ENCODE measurements at places on chromosomes 7 and 10.

- DNase-seq: no peak
These were observed 33.1 kb upstream of the ZNF518A start for GRCh38 chr10:96096958-96097357.

DNA sequence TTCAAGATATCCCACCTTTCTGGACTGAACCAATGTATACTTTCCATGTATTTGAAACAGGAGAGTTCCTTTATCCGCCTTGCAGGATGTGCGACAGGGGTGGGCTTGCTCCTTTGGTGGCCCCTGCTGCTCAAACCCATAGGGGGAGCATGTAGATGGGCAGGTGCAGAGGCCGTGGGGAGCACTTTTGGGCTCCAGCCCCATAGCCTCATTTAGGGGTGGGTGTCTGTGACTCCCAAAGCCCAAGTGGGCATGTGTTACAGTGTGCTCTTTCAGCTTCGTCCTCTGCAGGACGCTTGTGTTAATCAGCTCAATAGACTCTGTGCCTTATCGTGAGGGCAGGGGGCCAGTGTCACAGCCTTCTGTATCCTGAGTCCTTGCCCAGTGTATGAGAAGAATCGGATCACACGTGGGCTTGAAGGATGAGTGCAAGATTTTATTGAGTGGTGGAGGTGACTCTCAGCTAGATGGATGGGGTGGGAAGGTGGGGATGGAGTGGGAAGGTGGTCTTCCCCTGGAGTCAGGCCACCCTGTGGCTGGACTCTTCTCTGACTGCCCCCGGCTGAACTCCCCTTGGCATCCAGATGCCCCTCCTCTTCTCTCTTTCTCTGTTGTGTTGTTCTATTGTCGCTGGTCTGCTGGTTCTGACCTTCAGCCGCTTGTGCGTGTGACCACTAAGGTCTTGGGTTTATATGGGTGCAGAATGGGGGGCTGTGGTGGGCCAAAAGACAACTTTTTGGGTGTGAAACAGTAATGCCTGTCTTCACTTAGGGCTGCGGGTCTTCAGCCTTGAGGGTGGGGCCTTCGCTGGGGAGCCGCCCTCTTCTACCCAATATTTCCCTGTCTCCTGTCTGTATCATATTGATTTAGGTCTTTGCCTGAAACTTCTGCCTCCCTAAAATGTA, 262.2 kb downstream of the GLRX3 start:
- peak; percentile 35 for DNase-seq

- DNase-seq: peak; percentile 88
These were observed 1.3 kb downstream of the EGR2 start for GRCh38 chr10:62814756-62815380.

- DNase-seq: no peak
These were observed 78.6 kb downstream of the FAM53B start for GRCh38 chr10:124665558-124665957.

DNA sequence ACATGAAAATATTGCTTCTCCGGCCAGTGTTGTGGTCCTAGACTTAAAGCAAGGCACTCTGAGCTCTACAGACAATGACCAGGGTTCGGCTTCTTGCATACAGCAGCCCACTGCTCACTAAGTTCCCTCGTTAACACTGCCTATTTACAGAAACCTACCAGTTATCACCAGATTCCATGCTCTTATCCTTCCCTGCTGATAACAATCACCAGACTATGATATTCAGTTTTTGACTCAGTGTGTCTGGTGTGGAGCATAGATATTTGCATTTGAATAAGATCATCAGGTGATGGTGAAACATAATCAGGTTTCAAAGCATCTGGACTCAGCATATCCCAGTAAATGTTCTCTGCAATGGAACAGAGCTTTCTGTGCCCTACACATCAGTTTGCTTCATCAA, 182.3 kb downstream of the SNX13 start:
- DNase-seq: no peak

GRCh38 chr7:49670991-49671390, 102.4 kb upstream of the VWC2 start:
- DNase-seq: no peak

DNA sequence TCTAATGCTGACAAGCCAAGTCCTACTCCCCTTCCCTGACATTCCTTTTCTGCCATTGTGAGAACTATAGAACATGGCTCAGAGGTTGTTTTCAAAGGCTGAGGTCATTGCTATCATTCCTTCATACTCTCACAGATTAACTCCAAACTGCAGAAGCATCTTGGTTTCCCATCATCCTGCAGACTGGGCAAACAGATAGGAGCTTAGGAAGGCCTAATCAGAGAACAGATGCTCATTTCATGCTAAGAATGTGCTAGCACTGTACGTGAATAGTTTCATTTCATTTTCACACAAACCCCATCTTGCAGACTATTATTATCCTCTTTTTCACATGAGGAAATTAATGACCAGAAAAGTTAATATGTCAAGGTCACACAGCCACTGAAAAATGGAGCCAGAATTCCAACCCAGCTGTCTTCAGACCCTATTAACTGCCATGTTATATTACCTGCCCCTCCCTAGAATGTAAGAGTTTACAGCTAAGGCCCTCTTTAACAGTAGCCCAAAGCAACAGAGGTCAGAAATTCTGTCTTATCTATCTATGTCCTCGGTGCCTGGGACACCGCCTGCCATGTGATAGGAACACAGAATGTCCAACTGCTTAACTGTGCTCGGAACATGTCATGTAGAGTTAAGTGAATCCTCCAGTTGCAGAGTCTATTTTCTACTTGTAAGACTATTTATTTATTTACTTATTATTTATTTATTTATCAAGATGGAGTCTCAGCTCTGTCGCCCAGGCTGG, 2.9 kb upstream of the LCOR start:
- no peak for DNase-seq

DNA sequence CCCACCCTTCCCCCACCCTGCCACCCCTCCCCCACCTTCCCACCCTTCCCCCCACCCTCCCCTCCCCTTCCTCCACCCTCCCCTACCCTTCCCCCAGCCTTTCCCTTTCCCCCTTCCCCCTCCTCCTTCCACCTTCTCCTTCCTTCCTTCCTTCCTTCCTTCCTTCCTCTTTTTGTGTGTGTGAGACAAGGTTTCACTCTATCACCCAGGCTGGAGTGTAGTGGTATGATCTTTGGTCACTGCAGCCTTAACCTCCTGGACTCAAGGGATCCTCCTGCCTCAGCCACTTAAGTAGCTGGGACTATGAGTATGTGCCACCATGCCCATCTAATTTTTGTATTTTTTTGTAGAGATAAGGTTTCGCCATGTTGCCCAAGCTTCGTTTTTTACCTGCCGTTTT, 35.2 kb downstream of the CYP17A1 start:
- DNase-seq: no peak

- DNase-seq: no peak
These were observed 245.7 kb downstream of the WDR11 start for GRCh38 chr10:121096617-121097431.

DNA sequence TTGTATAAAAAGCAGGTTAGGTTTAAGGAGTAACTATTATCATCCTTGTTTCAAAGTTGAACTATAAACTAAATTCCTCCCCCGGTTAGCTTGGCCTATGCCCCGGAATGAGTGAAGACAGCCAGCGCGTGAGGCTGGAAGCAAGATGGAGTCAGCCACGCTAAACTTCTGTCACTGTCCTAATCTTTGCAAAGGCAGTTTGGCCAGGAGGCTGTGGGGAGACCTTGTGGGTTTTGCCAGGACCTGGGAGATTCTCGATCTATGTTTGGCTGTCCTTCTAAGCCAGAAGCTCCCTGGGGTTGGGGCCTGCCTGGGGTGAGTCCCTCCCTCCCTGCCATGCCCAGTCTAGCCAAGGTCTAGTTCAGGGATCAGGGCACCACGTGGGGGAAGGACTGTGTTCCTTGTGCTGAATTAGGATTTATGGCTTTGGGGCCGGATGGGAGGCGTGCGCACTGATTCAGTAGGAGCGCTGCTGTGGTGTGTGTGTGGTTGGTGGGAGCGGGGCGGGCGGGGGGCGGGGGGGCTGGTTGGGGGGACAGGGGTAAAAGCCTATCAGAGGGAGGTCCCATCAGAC, 871 bp upstream of the GTF2IRD1 start:
- DNase-seq: no peak

- no peak for DNase-seq
These were observed 11.4 kb downstream of the IRF5 start for GRCh38 chr7:128948976-128949760.

GRCh38 chr10:91287276-91287675, 66.8 kb downstream of the PCGF5 start:
- DNase-seq: no peak

DNA sequence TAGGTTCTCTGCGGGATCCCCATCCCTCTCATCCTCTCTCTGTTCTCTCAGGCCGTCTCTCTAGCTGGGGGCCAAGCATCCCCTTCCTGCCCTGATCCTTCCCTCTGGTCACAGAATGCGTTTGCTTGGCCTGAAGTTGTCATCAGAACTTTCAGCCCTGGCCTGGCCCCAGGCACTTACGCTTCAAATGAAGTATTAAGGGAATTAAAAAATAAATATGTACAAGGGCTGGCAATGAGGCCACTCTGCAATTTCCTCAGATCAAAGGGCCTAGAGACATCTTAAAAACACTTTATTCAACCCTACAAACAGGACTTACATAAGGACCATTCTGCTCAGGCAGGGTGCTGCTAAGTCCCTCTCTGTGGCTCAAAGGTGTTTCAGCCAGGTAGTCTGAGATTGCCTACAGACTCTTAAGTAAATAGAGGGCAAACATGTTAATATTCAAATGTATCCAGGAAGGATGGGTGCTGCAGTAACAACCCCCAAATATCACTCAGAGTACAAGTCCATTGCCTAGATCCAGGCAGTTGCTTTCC, 16.0 kb downstream of the SFTPD start:
- peak; percentile 42 for DNase-seq

- no peak for DNase-seq
These were observed 645.2 kb downstream of the PHTF2 start for GRCh38 chr7:78443811-78444210.

GRCh38 chr7:129401967-129402860, 32.0 kb upstream of the STRIP2 start:
- no peak for DNase-seq

DNA sequence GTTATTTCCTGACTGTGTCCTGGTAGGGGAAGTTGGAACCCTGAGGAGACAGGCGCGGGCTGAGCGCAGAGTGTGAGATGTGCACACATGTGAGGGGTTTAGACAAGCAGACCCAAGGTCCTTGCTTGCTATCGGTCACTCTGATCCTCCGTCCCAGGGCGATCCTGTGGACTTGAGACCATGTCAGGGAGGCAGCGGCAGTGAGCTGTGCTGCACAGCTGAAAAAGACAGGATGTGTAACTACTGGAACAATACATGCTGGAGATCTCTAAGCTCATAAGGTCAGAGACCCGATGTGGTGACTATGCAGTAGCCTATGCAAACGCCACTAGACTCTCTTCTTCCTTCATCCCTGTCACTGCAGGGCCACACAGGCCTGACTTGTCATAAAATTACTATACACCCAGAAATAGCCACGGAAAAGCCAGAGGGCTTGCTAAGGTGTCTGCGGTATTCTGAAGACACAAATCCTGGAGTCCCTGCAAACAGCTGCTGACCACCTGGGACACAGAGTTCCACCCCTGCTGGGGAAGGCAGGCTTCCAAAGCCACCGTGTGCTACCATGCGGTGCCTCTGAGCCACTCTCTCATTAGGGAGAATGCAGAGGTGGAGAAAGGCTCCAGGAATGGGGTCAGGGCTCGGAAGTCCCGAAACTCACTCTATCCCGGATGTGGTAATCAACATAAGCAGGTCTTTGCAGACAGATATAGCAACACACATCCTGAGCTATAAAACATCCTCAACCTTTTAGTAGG, 91.1 kb upstream of the DDC start:
- DNase-seq: no peak

- DNase-seq: no peak
These were observed 563.6 kb upstream of the SEMA3D start for GRCh38 chr7:85750454-85750949.

DNA sequence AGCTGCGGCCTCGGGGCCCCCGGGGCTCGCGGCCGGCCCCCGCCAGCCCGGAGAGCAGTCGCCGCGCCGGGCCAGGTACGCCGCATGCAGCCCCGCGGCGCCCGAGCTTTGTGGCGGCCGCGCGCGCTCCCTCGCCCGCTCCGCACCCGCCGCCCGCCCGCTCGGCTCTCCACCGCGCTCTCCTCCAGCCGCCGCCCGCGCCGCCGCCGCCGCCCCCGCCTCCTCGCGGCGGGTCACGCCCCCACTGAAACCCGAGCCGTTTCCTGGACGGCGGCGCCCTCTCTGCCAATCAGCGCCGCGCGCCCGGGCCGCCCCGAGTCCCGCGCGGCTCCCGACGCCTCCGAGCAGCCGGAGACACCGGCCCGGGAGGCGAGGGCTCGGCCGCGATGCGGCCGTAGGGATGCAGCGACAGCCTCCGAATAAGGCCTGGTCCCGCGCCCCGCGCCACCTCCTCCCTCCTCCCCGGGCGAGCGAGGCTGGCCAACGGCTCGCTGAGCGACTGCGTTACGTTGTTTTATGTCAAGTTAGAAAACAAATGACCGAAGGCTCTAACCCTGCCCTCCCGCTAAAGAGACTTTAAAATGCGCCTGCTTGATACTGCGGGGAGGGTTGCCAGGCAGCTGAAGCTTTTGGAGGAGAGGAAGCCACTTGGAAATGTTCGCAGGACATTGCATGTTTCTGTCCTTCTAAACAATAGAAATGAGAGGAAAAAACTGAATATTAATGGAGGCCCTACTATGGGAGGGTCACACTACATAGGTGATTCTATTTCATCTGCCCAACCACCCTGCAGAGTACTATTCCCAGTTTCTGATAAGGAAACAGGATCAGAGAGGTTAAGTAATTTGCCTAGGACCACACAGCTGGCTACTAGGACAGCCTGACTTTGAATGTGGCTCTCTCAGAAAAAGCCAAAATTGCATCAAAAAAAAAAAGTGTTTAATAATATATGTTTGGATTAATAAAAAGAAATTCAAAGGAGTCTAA, at the start of gene FGFR2:
TSS of gene FGFR2 (minus strand) at position 182 of the 987 bp plus-strand sequence. CDS start 4,627 bp downstream, outside the sequence.
- DNase-seq: no peak

DNA sequence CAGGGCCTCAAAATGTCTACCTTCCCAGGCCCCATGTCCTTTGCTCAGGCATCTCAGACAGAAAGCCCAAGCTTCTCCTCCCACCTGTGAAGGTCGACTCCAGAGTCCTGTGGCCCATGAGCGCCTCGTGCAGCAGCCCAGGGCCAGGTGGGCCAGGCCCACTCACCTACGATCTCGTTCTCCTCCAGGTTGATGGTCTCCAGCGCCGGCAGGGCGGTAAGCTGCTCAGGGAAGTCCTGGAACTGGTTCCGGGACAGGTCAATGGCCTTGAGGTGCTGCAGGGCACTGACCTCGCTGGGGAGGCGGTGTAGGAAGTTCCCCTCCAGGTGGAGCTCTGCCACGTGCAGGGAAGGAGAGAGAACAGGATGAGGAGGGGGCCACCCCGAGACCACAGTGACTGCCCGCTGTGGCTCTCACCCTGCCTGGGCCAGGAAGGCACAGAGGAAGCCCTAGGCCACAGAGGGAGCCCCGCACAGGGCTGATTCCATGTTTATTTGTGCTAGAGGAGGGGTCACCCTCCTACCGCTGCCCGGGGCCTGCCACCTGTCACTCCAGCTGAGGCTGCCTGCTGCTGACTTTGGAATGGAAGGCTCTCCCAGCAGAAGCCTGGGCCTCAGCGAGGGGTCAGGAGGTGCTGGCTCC, 40.0 kb upstream of the NPFFR1 start:
- DNase-seq: no peak

- DNase-seq: no peak
These were observed 4.6 kb downstream of the REPIN1 start for GRCh38 chr7:150373049-150373801.

GRCh38 chr10:113506476-113506875, 46.4 kb upstream of the HABP2 start:
- DNase-seq: no peak
